Left renal pelvis (tissue), 4 donors: ENCODE measurements at places on chromosomes 12 and 14. TPM values are rescaled to one million over a fixed set of nuclear protein-coding genes. Genes with fewer than 3 reads are reported as not detected.

Gene SYCP3
- 1.4 TPM for polyA plus RNA-seq

Gene NR4A1
- 24.4 TPM for polyA plus RNA-seq

Gene SCN8A
- 2.3 TPM for polyA plus RNA-seq

GRCh38 chr14:48129472-48129871, 454.1 kb upstream of the MDGA2 start:
- DNase-seq, result no peak

Gene GXYLT1
- 37.8 TPM for polyA plus RNA-seq
